ENCODE measurements at places on chromosomes 7 and 10.

GRCh38 chr10:124041675-124042445 lies 51.5 kb downstream of the CHST15 start:
- DNase-seq: no peak

DNA sequence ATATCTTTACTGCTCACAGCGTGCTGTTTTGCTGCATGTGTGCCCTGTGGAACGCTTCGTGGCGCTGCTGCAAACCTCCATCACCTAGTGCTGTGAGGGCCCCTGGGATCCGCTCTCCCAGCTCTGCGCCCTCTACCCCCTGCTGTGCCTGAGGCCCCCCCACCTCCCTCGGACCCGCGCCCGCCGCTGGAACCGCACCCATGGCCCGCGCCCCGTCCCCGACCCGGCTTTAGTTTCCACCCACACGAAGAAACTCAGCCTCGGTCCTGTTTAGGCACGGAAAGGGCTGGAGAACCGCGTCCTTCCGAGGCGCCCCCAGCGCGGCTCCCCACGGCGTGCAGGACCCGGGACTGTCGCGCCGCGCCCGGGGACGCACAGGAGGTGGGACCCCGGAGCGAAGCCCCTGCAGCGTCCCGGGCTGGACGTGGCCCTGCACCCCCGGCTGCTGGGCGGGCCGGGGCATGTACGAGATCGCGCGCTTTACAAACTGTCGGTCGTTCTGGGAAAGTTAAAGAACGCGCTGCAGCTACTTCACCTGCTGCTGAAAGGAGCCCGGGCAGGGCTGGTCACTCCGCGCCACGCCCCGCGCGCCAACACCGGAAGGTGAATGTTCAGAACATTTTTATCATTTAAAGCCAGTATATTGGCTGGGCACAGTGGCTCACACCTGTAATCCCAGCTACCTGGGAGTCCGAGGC lies 54.3 kb downstream of the BMS1 start:
- no peak for DNase-seq

- DNase-seq: no peak
These were observed 30.6 kb downstream of the FAM237B start for GRCh38 chr7:90290244-90291113.

DNA sequence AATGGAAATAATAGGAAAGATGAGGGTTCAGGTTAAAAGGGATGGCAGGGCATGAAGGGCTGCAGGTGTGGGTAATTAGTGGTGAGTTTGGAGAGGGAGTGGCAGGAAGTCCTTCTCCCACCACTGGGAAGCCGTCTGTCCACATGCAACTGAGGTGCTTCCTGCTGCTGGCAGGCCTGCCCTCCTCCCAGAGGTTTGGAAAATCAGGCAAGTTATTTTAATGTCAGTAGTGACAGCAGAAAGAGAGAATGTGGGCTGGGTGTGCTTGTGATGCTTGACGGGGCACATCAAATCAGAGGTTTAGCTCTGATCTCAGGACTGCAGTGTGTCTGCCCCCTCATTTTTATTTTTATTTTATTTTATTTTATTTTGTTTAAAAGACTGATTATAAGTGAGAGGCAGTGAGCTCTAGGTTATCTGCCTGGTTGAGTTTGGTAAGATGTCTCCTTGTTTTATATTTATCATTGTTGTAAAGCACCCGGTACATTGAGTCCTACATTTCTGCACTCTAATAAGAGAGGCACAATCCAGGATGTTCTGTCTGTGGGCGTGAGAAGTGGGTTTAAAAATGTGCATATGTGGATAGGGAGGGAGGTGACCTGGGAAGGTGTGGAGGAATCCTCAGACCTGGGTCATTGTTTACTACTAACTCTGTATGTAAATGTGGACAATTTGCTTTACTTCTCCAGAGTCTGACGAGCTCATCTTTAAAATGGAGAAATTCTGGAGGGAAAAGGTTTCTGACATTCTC lies 504.4 kb downstream of the LRMDA start:
- no peak for DNase-seq

DNA sequence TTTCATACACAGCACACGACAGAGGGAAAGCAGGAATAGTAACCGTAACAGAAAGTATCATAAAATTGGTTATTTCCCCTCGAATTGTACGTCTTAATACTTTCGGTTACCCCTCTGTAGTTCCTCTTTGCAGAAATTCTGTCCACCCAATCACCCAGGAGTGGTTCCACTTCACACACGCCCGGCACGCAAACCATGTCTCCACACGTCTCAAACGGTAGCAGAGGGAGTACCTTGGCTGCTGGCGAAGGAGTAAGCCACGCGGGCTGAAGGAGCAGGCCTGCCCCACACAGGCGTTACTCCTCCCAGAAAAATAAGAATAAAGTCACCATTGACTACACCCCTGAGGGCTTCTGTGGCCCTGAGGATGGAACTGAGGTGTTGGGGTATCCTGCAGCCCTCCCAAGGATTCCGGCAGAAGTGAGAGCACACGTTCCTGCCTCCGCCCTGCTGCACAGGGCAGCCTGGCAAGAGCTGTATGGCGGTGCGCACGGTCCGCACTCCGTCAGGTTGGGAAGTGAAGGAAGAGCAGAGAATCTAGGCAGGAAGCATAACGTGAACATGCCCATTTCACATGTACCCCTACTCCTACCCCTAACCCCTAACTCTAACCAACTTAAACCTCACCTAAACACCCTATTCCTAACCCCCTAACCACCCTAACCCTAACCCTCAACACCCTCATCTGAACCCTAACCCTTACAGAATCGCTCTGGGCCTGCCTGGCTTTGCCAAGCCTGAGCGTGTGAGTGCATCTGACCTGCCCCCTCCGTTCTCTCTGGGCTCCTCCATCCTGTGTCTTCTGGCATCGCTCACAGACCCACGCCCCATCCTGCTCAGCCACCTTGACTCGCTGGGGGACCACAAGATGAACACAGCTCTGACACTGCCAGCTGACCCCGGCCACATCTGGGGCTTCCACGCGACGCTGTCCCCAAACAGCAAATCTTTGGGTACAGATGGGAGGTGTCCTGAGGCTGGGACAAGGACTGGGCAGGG lies 18.2 kb downstream of the GPR146 start:
- DNase-seq: no peak

DNA sequence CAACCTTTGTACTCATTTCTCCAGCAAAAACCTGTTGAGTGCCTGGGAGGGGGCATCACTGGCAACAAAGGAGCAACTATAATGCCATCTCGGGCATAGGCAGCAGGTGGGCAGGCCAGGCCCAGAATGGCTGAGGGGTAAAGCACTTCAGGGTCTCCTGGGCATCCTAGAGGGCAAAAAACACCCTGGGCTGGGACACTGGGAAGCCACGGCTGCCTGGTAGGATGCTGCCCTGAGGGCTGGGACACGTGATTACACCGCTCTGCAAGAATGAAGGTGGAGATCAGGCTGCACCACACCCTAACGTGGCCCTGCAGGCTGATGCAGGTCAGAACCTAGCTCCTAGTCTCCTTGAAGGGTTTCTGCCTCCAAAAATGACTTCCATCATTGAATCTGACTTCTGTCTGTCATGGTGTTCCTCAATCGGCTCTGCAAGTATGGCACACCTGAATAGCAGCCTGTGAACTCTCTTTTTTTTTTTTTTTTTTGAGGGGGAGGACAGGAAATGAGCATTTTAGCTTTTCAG lies 4.5 kb upstream of the TRAPPC14 start:
- DNase-seq: no peak

GRCh38 chr10:92965314-92965713 lies 95.3 kb upstream of the CYP26C1 start:
- DNase-seq: peak; percentile 29

- DNase-seq: no peak
These were observed 48.7 kb upstream of the UBN2 start for GRCh38 chr7:139182363-139182762.

- DNase-seq: no peak
These were observed 105.2 kb downstream of the FANK1 start for GRCh38 chr10:126001576-126001975.

DNA sequence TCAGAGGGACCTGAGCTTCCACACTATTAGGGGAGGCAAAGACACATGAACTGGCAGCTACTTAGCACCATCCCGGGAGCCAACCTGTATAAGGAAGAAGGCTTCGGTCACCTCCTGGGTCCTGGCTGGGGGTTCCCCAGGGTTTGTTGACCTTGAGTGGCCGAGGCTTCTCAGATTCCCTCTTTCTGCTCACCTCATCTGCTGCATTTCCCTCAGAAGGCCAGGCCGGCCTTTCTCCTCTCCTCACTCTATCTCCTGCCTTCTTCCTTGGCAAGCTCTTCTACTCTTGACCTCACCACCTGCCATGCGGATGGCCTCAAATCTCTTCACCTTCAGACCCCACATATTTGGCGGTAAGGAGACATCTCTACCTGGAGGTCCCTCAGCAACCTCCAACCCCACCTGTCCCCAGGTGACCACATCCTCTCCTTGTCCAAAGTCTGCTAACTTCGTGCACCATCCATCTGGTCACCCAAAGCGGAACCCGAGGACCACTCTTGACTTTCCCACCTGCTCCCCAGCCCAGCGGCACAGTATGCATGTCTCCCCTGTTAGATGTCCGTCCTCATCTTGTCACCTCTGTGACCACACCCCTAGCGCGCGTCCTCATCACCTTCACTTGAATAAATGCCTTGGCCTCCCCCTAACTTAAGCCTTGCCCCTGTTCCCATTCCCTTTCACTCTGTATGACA lies 133.8 kb upstream of the UNC5B start:
- no peak for DNase-seq

- no peak for DNase-seq
These were observed 67.9 kb downstream of the ZNF680 start for GRCh38 chr7:64494912-64495461.

- no peak for DNase-seq
These were observed 4.8 kb upstream of the OR9A4 start for GRCh38 chr7:141911391-141911790.

DNA sequence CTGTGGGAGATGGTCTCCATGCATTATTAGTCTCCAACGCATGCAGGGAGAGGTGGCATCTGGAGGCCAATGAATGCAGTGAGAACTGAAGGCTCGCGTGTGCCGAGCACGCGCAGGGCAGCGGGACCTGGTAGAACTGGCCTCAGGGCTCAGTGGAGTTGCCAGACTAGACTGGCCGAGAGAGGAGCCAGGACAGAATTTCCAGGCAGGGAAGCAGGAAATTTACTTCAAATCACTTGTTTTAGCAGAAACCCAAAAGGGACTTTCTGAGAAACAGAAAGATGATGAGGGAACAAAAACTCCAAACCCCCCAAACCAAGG lies 311.0 kb upstream of the IMMP2L start:
- DNase-seq: no peak

DNA sequence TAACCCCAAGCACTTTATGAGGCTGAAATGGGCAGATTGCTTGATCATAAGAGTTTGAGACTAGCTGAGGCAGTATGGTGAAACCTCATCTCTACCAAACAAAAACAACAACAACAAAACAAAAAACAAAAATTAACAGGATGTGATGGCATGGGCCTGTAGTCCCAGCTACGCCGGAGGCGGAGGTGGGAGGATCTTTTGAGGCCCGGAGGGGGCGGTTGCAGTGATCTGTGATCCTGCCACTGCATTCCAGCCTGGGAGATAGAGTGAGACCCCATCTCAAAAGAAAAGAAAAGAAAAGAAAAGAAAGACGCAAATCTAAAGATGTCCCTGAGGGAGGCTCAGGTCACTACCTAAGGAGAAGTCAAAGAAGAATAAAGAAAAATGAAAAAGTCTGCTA lies 35.3 kb upstream of the AGR2 start:
- DNase-seq: no peak

DNA sequence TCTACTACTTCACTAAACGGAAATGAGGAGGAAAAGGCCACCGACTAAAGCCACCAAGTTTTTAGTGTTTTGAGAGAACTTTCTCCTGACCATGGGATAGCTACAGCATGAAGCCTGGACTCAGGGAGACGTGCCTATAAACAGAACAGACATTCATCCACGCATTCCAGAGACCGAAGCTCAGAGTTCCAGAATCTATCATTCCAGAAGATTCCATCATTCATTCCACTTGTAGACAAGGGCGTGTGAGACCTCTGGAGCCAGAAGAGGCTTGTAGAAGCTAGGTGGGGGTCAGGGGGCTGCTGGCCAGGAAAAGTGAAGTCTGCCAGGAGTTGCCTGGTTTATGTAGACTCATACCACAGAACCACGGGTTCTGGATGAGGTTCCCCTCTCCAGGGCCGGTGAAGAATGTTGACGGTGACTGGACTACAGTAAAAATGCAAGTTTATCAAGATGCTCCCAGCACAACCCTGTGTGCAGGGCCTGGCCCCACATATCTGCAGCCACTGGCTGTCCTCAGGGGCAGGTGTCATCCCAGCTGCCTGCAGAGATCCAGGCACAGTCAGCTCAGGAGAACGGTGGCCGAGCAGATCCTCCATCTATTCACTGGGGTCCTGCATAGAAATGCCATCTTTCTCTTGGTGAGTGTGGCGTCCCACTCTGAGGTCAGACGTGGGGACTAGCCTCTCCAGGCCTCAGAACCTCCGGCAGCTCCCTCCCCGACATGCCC lies 215.7 kb downstream of the USP6NL start:
- no peak for DNase-seq

GRCh38 chr7:2796358-2797352 lies 47.5 kb downstream of the GNA12 start:
- no peak for DNase-seq

DNA sequence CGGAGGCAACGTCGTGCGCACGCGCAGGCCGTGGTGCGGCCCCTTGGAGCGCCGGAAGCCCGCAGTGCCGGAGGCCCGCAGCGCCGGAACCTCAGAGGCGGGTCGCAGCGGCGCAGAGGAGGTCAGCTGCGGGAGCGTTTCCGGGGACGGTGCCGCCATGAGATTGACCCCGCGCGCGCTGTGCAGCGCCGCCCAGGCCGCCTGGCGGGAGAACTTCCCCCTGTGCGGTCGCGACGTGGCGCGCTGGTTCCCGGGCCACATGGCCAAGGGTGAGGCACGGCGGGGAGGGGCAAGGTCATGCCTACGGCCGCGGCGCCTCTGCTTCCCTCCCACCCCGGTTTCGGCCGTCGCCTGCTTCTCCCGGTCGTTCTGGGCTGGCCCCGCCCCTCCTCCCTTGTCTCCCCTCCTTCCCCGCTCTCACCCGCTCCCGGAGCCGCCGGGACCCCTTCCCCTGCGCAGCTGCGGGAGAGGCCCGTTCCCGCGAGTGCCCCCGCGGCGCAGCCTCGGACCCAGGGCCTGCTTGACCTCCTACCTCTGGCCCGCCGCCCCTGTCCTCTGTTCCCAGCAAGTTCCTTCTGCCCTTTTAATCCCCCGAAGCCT lies at the start of gene MTG1:
Gene MTG1, plus strand, starts transcription at position 94 of the 600 bp plus-strand sequence. Its CDS starts 64 bp downstream, at position 158.
- DNase-seq: peak; percentile 92

DNA sequence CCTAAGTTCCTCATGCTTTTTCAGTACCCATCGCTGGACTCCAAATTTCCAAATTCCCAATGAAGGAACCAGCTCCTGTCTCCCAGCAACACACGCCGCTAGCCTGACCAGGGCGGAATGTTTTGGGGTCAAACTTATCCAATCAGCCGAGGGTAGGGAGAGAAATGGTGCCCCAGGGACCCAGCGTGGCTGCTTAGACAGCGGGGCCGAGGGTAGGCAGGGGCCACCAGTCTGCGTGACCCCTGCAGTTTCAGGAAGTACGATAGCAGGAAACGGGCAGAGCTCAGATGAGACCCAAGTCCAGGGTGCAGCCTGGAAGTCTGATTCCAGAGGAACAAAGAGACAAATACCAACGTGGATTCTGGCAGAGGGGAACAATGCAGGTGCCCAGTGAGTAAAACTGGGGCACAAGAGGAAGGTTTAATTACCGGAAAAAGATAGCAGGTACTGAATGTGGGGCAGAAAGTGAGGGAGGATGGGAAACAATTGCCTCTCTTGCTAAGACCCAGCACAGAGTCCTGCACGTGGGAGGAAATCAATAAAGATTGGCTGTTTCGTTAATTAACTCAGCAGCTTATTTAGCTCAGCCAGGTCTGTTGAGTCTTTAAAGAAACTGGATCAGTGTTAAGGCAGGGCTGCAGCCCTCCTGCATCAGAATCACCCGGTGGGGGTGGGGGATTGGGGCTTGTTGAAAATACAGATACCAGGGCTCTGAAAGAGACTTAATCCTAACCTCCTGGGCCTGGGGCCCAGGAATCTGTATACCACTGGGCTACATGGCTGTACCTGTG lies 50.4 kb upstream of the NFE2L3 start:
- DNase-seq: no peak

Data from left renal cortex interstitium (tissue), 4 donors.